ENCODE measurements at places on chromosomes 11 and 22.

DNA sequence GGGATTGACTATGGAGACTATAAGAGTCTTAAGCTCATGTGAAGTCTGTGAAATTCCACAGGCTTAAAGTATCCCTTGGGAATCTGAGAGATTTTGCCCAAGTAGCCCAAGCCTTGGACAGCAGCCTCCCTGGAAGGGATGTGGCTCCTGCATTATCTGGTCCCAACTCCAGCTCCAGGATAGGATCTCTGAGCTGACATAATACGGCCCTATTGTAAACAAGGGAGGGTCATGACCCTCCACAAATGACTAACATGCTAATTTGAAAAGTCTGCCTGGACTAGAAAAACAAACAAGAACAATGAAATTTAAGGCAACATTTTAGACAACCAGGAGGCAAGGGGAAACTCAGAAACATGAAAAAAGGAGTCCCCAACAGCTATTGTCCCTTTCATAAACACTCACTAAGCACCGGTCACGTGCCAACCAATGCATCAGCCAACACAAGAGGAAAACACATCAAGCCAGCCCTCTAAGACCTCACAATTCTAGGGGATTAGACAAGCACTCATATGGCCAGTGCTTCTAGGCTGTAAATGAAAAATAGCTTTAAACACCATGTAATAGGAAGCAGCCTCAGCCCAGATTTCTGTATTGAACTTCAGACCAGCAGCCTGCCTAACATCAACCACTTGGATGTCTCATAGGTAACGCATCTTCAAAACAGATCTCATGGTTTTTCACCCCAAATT lies 101.2 kb upstream of the TIMP3 start:
- DNase-seq: no peak

- no peak for DNase-seq
Measured at GRCh38 chr22:20437613-20438426, at the start of gene SCARF2. SCARF2 (minus strand) TSS chr22:20437825; CDS start chr22:20437754, 71 bp downstream.

GRCh38 chr11:824292-824880 lies 3.3 kb upstream of the CRACR2B start:
- DNase-seq: peak; percentile 32

DNA sequence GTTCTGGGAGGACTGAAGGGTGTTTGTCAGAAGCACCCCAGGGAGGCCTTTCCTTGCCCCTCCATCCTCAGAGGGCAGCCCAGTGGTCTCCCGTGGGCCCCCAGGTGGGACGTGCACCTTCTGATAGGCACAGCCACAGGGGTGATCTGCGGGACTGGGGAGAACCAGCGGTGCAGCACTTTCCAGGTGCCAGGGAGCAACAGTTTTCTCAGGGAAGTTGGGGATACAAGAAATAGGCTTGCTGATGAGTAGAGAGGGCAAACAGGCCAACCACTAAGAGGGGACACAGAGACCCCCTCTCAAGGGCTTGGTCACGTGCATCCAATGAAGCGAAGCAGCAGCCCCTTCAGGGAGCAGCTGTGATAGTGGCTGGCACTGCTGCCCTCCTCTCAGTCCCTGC lies 107.1 kb upstream of the BID start:
- DNase-seq: no peak

- no peak for DNase-seq
Measured at GRCh38 chr11:30488304-30488998, 97.7 kb downstream of the MPPED2 start.

- DNase-seq: no peak
Measured at GRCh38 chr11:60367009-60367408, 11.3 kb upstream of the MS4A7 start.

DNA sequence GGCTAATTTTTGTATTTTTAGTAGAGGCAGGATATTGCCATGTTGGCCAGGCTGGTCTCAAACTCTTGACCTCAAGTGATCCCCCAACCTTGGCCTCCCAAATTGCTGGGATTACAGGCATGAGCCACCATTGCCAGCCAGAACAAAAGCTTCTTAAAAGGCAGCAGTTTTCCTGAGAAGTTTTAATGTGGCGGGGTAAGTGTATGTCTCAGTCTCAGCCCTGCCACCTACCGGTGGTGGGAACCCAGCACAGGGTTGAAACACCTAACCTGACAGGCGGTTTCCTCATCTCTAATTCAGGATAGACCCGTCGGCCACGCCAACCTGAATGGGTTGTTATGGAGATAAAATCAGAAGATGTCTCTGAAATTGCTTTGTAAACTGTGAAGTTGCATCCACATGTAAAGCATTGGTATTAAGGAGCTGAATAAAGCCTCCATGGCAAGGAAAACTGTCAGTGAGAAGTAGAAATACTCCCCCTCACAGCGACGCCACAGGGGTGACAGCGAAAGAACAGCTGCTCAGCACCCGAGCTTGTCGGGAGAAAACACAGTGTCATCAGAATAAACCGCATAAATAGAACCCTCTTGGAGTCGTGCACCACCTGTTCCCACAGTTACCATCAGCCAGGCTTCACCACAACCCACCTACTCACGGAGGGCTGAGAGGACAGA lies 165.9 kb upstream of the NCAM1 start:
- DNase-seq: peak; percentile 55

GRCh38 chr11:108647387-108647700 lies 17.5 kb upstream of the DDX10 start:
- no peak for DNase-seq

DNA sequence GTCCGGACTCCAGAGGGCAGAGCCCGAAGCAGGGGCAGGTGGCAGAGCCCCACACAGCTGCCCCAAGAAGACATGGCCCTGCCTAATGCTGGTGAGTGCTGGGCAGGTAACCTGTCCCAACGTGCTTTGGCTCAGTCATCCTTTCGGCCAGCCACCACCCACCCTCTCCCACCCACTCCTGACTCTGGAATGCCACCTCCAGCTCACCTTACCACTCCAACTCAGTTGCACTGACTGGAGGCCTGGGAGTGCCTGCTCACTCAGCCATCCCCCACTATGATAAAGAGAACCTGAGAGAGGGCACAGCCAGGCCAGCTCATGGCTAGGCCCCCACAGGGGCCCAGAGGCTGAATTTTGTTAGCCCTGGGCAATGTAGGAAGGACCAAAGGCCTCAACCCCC lies 53.8 kb upstream of the MPEG1 start:
- DNase-seq: no peak

GRCh38 chr11:94521684-94522083 lies 9.4 kb downstream of the C11orf97 start:
- no peak for DNase-seq

GRCh38 chr22:25012741-25013143 lies 60.2 kb downstream of the KIAA1671 start:
- DNase-seq: no peak

GRCh38 chr22:45286854-45287551 lies 2.3 kb downstream of the UPK3A start:
- no peak for DNase-seq

DNA sequence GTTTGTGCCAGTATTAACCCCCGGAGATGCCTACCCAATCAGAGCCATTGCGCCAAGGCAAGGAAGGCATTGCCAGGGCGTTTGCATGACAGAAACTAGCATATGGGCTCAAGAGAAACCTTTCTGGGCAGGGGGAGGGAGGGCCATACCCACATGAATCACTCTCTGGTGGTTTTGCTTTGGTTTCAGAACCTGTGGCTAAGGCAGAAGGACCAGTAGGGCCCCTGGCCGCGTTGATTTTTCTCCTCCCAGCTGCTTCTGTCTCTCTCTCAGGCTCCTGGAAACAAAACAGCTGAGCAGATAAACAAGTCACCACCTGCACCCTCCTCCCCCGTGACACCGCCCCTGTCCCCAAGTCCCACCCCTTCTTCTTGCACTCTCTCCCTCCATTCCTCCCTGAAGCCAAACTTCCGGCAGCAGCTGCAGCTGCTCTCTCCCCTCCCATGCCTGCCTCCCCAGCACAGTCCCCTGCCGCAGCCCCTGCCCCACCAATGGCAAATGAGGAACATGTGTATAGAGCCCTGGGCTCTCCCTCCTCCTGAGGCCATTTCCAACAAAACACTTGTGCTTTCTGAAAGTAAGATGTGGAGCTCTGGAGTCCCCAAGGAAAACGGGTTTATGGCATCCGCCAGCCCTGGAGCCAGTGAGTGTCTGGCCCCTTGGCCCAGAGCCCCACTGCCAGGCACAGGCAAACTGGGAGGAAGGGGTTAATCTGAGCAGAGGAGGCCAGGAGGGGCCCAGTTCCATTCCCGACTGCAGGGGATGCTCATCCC lies 39.0 kb upstream of the ADA2 start:
- DNase-seq: peak; percentile 80

GRCh38 chr11:120136356-120136755 lies 1.6 kb downstream of the TRIM29 start:
- DNase-seq: no peak
